Right forelimb (tissue), 1 donor: ENCODE measurements at places on chromosomes 4 and X.

DNA sequence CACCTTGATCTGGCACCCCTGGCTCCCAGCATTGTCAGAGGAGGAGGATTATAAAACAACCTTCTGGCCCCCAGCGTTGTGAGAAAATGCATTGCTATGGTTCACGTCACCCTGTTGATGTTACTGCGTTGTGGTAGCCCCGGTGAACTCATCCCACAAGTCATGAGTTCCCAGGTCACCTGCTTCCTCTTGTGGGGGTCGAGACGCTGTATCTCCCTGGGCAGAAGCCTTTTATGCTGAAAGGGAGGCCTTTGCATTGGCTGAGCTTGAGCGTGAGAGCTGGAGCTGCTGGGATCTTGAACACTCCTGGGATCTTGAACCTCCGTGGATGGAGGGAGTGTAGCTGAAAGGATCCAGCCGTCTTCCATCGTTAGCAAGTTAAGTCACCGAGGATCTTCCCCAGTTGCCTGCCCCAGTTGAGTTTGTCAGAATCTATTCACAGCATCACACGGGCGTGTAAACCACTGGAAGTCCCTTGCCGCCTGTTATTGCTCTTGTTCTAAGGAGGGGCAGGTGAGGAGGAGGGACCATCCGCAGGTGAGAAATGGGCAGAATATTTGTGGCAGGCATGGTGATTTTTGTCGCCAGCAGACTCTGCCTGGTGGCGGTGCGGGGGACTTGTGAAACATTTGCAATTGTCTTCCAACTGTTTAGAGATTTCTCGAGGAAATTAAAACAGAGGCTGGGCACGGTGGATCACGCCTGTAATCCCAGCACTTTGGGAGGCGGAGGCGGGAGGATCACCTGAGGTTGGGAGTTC, 299.9 kb downstream of the ASMT start:
- DNase-seq = no peak

DNA sequence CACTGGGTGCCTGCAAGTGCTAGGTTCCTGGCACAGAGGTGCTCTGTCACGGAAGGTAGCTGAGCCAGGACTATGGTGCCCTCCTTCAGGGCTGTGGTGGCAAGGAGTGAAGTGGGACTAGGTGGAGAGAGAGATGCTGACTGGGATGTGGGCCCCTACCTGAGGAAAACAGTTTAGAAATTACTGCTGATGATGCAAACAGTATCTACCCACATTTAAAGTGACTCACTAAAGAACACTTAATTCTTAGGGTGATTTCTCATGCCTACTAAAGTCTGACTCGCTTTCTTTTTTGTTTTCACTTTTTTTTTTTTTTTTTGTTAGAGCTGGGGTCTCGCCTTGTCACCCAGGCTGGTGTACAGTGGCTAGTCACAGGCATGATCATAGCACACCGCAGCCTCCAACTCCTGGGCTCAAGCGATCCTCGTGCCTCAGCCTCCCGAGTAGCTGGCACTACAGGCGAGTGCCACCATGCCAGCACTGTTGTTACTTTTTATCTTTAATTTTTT, 3.1 kb downstream of the ZNF185 start:
- no peak for DNase-seq

DNA sequence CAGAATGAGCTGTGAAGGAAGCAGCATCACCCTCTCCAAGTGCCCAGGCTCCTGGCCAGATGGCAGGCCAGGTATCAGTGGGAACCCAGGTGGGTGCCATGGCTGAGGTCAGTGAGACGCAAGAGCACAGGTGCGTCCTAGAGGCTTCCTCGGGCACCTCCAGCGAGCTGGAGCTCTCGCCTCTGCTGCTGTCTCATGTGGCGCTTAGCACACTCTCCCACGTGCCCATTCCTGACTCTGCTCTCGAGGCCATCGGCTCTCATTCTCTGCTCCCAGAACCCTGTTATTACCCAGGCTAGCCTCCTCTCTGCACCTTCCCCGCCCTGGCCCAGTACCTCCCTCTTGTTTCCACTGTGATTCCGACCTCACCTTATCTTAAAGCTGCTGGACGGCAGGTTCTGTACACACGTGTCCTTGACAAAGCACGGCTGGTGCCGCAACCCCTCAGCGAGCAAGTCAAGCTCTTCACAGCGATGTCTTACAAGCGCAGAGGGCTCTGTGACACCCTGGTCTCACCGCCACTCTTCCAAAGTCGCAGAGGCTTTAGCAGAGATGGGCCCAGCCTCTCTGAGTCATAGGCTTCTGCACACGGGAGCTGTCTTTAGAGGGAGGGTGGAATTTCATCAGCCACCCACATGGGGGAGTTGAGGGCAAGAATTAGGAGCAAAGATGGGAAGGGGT, 15.4 kb upstream of the MSANTD1 start:
- no peak for DNase-seq

- DNase-seq = no peak
These were observed 11.0 kb downstream of the BMX start for GRCh38 chrX:15511563-15511962.

- no peak for DNase-seq
These were observed 133.6 kb downstream of the CPE start for GRCh38 chr4:165512424-165512823.

- DNase-seq = no peak
These were observed 184.9 kb downstream of the COMMD8 start for GRCh38 chr4:47278631-47279030.

DNA sequence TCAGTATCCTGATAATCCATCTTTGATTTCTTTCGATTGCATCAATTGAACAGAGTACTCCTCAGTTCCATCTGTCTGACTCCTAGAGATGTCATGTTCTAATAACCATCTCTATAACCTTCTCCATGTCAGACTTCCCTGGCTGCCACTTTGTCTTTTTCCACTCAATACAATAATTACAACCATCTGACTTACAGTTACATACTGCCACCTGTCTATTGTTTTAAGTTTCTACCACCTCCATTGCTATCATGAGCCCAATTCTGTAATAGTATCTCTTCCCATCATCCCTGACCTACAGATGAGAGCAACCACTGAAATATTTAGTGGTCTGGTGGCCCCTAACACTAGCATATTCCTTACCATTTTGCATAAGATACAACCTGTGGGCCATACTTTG, 439.2 kb upstream of the FAM47C start:
- DNase-seq = no peak

DNA sequence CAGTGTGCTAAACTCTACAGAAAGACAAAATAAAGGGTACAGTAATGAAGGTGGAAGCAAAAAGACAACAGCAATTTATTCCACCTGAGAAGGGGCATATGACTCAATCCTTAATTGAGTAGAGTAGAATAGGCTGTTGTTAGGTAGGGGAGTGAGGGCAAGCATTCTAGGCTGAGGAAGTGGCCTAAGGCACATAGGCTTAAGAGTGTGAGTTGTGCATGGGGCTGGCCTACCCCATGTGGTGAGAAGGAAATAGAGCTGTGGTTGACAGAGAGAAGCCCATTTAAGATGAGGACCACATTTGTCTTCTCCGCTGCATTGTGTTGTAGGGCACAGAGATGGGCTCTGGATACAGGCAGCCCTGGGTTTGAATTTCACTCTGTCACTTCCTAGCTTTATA, 3.4 kb upstream of the ZCCHC18 start:
- DNase-seq = no peak

GRCh38 chr4:41369680-41370079, 113.0 kb downstream of the UCHL1 start:
- DNase-seq = peak; percentile 55

- DNase-seq = peak; percentile 54
These were observed 7.3 kb downstream of the PITX2 start for GRCh38 chr4:110615353-110616237.

DNA sequence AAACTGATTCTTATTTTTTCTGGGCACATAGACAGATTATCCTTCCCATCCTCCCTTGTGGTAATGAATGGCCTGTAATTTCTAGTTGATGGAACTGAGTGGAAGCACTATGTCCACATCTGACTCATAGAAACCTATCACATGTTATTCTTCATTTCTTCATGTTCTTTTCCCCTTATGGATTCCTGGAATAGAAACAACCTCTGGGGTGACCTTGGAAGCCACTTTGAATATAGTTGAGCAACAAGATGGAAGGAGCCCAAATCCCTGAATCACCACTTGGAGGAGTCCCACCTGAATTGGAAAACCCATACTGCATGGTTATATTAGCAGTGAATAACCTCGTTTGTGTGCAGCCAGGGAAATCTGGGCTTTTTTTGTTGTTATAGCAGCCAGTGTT, 137.8 kb downstream of the MID1IP1 start:
- no peak for DNase-seq

GRCh38 chrX:50103176-50103575, 97.6 kb downstream of the AKAP4 start:
- DNase-seq = no peak

DNA sequence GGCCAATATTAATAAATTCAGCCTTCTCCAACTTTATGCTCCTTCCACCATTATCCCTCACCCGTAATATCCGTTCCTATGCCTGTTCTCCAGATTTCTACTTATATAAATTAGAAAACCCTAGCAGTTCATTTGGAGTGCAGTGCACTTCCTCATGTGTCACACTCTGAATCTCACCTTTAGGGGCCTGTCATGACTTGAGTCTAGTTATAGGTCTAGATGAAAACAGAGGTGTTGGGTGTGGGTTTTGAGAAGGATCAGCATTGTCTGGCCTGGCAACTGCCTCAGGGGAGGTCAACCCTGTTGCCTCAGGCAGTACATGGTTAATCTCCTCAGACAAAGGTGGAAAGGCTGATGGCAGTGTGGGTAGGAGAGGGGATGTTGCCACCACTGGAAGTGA, 876.8 kb downstream of the FAT4 start:
- DNase-seq = no peak

DNA sequence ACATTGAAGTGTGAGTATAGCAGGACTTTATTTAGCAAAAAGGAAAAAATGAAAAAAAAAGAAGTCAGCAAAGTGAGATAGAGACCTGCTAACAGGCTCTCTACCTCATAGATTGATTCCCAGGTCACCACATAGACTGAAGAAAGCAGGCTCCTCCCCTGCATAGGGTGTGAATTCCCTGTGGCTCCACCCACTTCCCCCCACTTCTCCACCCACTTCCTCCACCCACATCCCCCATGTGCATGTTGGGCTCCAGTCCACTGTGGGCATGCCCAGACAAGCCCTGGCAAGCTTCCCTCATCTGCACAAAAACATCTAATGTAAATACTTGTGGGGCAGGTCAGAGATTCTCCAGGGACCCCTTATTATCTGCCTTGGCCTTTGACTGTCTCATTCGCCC, 97.8 kb downstream of the TMEM47 start:
- DNase-seq = no peak

- no peak for DNase-seq
These were observed 5.0 kb upstream of the PPID start for GRCh38 chr4:158728236-158728635.

DNA sequence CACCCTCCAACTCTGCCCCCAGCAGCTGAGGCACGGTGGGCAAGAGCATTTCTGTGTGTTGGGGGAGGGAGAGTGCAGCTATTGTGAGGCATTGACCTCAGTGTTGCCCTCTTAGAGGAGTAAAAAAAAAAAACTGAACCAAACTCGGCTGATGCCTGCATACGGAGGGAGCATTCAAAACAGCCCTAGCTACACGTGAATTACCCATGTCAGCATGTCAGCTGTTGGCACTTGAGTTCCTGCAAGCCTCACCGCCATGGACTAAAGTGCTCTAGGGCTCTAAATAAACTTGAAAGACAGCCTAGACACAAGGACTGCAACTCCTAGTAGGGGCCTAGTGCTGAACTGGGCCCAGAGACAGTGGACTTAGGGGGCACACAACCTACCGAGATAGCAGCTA, 22.0 kb downstream of the ITIH6 start:
- no peak for DNase-seq

DNA sequence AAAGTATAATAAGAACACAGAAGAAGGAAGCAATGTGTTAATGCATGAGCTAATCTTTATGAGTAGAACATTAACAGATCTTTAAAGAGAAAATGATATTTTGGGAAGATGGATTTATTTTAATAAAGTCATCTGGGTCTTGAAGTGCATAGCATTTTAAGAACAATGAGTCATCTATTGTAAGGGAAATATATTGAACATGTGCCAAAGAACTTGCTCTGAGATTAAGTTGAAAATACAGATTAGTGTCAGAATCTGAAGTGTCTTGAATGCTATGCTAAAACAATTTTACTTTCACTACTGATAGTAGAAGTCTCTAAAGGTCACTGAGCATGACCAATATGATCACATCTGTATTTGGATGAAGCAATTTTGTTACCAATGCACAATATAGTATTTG, 776.7 kb upstream of the GRID2 start:
- no peak for DNase-seq

DNA sequence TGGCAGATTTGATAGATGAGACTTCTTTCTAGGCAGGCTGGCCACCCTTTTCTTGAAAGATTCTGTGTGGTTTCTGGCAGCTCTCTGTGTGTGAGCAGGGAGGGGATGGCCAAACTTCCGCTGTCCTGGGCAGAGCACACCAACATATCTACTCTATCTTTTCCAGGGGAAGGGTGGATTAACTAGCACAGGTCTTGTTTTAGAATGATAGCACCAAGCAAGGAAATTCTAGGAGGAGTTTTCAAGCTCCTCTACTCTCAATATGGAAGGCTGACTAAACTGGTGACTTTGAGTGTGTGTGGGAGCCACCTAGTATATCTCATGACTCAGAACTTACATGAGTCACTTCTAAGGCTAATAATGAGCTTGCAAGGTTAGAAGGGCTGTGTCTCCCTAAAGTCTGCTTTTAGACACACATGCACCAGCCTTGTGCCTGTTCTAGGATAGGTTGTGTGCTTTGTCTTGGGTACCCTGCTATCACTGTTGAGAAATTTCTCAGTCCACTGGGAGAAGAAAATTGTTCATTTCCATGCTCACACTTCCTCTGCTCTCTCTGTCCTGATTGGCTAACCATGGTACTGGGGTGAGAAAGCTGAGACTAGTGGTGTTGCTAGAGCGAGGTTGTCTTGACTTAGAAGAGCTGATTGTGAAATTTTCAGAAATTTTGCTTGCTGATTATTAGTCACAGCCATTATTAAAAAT, 72.9 kb downstream of the YIPF6 start:
- DNase-seq = no peak

DNA sequence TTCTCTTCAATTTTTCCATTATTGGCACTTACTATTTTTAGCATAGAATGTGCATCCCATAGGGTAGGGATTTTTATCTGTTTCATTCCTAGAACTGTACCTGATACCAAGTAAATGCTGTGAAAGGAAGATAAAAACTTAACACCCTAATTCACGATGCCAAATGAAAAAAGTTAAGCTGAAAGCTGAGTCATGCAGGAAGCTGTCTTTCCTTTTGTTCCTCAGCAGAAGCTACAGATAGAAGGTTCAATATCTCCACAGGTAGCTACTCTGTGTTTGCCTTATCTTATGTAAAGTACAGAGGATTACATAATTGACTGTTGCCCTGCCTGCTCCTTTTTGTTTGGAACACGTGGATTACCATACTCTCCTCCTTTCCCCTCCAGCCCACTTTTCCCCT, 77.0 kb downstream of the LRP2BP start:
- no peak for DNase-seq

DNA sequence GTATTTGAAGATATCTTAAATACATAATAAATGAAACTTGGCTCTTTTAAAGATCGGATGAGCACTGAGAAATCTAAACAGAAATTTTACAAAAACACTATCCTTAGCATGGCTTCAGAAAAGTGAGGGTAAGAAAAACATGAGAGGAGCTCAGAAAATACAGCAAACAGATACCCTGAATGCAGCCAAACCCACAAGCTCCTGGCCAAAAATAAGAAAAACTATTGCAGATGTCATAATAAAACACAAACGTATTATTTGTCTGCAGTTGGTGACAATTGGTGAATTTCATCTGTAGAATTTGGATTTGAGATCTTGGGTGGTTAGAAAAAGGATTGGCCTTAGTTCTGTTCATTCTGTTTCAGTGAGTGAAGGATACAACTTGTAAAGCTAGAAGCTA, 603.9 kb downstream of the INPP4B start:
- DNase-seq = no peak

- no peak for DNase-seq
These were observed 100.0 kb downstream of the DOCK11 start for GRCh38 chrX:118595501-118596042.
